Thymus (tissue), 14 donors: ENCODE measurements at places on chromosomes 11 and 22.

- H3K4me1 ChIP-seq = peaks cover 5% of the 10 kb centered on the region
- no peaks in the 10 kb centered on the region for H3K36me3 ChIP-seq
- no peak overlapping the region for H3K4me3 ChIP-seq
- no peaks in the 10 kb centered on the region for H3K27me3 ChIP-seq
- H3K27ac ChIP-seq = no peak overlapping the region
These were observed 4.8 kb downstream of the TRIM3 start for GRCh38 chr11:6468712-6469495.

DNA sequence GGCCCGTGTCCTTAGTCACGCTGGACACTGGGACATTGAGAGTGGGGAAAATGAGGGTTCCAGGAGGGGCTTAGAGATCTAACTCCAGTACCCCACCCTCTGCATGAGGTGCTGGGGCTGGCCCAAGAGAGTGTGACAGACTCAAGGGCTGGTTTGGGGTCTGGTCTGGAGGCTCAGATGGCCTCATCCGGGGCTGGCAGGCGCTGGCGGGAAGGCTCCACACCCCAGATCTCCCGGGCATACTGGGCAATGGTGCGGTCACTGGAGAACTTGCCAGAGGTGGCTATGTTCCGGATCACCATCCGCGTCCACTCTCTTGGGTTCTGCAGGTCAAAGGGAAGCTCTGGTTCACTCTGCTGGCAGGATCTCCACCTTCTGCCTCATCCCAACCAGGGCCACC lies 2.5 kb upstream of the RASGRP2 start:
- H3K27ac ChIP-seq = peak overlapping the region; percentile 96
- no peak for DNase-seq
- H3K4me3 ChIP-seq = no peak overlapping the region
- peaks cover 31% of the 10 kb centered on the region for H3K27me3 ChIP-seq

DNA sequence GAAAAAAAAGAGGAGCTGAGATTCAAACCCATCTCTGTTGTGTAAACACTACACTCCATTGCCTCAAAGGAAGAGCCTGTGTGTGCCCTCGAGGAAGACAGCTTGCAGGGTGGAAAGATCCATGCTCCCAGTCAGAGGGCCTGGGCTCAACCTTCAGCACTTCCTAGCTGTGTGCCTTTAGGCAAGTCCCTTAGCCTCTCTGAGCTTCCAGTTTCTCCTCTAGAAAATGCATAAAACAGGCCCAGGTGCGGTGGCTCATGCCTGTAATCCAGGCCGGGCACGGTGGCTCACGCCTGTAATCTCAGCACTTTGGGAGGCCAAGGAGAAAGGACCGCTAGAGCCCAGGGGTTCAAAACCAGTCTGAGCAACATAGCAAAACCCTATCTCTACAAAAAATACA lies 4.6 kb upstream of the ARFGAP2 start:
- DNase-seq = no peak
- no peaks in the 10 kb centered on the region for H3K36me3 ChIP-seq
- no peak overlapping the region for H3K27ac ChIP-seq
- no peaks in the 10 kb centered on the region for H3K4me1 ChIP-seq
- H3K4me3 ChIP-seq = no peak overlapping the region

GRCh38 chr22:32465661-32466060 lies 1.4 kb upstream of the BPIFC start:
- no peaks in the 10 kb centered on the region for H3K27me3 ChIP-seq
- H3K36me3 ChIP-seq = no peaks in the 10 kb centered on the region
- no peak overlapping the region for H3K4me3 ChIP-seq
- H3K4me1 ChIP-seq = no peaks in the 10 kb centered on the region
- H3K27ac ChIP-seq = no peak overlapping the region

DNA sequence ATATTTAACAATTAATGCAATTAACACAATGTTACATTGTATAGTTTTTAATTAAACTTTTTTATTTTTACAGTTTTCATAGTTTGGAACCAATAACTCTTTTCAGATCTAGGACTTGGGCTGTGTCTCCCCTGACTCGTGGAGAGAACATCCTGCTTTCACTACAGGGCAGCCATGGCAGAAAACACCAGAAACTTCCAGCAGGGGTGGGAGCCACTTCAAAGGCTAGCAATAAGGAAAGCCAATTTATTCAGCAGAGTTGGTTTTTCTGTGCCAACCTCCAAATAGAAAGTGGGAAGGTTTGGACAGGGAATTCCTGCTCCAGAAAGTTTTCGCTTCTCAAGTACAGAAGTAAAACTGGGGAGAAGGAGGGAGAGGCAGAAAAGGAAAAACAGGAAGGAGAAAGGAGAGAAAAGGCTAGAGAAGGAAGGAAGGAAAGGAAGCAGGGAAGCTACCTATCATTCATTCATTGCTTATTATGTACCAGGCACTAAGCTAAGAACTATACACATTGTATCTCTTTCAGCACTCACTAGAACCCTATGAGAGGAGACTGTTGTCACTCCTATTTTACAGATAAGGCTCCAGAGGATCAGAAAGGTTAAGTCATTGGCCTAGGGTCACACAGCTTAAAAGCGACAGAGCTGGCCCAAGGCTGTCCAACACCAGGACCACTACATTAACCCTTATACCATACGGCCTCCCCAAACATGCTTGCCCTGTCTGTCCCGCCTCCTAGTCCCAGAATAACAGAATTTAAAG lies 54.8 kb upstream of the CREB3L1 start:
- H3K4me1 ChIP-seq = no peaks in the 10 kb centered on the region
- no peak overlapping the region for H3K4me3 ChIP-seq
- no peak for DNase-seq
- no peak overlapping the region for H3K27ac ChIP-seq
- no peaks in the 10 kb centered on the region for H3K27me3 ChIP-seq
